Suppressor macrophage (primary cell): ENCODE measurements at places on chromosomes 13 and 19.
A peak's percentile ranks its signal among the peaks of the same experiment; 100 is the strongest.

- DNase-seq: peak; percentile 82
These were observed 502.3 kb downstream of the FOXO1 start for GRCh38 chr13:40164133-40164532.

- no peak for DNase-seq
These were observed 13.9 kb downstream of the CNFN start for GRCh38 chr19:42376177-42376555.

DNA sequence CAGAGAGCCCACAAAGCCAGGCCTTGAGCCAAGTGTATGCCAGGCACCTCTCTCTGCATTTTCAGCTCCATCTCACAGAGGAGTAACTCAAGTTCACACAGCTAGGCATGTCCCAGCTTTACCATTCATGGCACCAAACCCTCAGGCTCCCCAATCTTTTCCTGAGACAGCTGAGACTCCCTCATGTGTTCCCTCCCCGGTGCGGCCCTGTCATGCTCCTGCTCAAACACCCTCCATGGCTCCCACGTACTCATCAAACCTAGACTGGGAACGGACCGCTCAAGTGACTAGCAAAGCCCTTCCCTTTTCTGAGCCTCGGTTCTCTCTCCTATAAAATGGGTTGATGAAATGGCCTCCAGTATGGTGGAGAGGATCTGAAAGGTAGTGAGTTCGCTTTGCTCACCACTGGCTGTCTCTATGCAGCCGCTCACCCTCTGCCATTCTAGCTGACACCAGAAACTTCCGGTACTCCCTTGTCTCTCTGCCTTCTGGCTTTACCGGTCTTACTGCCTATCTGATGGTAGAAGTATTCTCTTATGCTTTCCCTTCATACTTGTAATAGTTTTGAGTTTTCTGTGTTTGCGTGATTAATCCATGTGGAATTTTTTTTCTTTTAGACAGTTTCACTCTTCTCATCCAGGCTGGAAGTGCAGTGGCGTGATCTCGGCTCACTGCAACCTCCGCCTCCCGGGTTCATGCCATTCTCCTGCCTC lies 7.8 kb upstream of the SLC44A2 start:
- no peak for DNase-seq

DNA sequence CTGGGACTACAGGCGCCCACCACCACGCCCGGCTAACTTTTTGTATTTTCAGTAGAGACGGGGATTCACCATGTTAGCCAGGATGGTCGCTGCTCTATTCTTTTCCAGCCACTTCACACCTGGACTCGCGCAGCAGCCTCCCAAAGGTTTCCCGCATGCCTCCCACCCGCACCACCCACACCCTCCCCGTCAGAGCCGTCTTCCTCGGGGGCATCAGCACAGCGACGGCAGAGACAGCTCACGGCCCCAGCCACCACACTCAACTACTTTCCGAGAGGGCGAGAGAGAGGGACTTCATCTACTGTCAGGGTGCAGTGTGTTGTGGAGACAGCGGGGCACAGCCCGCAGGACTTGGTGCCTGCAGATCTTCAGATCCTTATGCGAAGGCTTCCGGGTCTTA lies 5.6 kb downstream of the ZNF787 start:
- no peak for DNase-seq

DNA sequence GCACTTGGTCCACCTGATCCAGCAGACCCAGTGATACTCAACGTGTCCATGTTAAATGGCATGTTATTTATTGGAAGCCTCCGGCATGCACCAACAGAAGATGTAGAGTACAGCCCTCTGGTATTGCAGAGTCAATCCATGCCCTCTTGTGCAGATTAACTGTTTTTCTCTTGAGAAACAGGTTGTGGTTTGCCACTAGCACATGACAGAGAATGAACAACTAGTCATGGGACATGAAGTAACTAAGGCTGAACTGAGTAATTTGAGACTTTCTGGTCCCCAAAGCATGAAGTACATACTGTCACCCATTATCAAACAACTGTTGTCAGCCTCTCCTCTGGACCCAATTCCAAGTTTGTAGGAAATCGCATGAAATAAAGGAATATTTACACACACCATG lies 3.2 kb downstream of the ZNF562 start:
- peak; percentile 64 for DNase-seq

GRCh38 chr13:43141685-43142084 lies 118.3 kb downstream of the DNAJC15 start:
- DNase-seq: no peak
